Natural killer cell treated with Interleukin-12 subunit alpha and Interleukin-12 subunit beta and Interleukin-15 and Interleukin-18, amount 100 ng/mL, for 72 hours (primary cell): ENCODE measurements at places on chromosomes 5 and 9.
A peak's percentile ranks its signal among the peaks of the same experiment; 100 is the strongest.

- DNase-seq = no peak
Measured at GRCh38 chr5:137264041-137264440, 235.1 kb downstream of the SPOCK1 start.

DNA sequence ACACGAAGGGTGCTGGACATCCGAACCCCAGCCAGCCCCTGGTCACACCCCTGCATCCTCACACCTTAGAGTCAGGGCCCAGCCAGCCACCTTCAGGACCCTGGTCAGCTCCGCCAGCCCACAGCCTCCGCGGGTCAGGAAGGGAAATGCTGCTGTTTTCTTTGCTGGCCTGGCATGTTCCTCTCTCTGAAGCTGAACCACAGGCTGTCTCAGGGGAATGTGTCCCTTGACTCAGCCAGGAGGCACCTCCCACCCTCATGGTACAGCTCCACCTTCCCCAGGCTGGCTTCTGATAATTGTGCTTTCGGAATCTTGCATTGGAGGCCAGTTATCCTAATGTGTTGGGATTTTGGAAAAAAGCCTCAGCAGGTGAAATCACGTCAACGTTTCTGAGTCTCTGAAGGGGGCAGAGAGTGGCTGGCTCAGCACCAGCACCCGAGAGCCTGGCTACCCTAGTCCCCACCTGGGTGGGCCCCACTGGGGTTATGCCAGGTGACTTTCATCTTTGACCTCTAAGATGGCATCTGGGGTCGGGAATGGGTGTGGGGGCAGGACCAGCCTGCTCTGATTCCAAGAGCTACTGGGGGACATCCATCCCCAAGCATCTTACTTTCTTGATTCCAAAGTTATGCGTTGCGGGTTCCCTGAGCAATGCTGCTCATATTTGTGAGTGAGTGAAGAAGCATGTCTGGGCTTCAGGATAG is 9.8 kb upstream of the OLFM1 start:
- peak; percentile 42 for DNase-seq

DNA sequence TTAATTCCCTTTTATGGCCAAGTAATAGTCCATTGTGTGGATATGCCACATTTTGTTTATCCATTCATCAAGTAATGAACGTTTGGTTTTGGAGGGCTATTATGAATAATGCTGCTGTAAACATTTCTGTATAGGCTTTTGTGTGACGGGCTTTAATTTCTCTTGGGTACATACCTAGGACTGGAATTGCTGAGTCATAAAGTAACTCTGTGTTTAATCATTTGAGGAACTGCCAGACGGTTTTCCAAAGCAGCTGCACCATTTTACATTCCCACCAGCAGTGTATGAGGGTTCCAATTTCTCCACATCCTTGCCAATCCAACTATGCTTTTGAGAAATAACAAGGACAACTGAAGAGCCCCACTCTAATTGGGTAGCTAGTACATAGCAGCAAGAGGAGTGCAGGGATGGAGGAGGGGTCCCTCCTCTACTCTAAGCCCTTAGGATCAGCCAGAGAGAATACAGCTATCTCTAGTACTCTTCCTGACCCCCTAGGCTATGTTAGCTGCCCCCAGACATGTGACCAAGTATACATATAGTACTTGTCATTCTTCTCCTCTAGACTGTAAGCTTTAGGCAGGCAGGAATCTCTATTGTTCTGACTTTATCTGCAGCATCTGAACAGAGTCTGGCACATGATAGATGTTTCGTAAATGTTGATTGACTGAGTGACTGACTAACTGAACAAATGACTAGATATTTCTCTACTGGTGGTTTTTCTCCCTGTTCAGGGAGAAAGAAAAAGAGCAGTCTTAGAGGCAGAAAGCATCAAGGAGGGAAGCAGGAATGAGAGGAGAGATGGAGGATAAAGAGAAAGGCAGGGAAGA is 22.1 kb upstream of the MATR3 start:
- no peak for DNase-seq

GRCh38 chr5:15737871-15738664 is 238.1 kb downstream of the FBXL7 start:
- no peak for DNase-seq

DNA sequence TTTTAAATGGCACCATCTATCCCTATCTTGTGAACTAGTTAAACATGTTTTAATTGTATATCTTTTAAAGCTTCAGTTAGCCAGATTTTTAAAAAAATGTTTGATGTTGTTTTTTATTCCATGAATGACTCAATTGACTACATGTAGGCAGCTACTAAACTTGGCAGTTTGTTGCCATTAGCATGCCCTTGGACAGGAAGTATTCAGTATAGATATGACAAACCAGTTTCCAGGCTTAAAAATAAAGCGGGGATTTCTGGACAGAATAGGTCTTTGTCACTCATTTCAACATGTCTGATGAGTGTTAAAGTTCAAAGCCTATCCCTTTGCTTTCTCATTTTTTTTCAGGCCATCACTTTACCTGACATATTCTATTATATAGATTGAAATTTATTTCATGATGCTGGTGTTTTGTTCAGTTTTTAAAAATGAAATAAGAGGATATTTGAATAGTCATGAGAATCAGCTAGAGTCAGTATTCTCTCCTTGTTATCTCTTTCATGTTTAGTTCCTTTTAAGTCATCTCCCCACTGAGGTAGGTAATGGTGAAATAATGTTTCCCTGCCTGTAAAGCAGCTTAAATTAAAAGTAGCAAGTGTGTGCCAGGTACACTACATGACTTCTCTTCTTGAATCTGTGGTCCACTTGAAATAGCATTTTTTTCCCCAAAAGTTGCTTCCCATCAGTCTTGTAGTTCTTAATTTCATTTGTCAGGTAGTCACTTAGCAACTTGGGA is 11.9 kb downstream of the TNFAIP8 start:
- no peak for DNase-seq

DNA sequence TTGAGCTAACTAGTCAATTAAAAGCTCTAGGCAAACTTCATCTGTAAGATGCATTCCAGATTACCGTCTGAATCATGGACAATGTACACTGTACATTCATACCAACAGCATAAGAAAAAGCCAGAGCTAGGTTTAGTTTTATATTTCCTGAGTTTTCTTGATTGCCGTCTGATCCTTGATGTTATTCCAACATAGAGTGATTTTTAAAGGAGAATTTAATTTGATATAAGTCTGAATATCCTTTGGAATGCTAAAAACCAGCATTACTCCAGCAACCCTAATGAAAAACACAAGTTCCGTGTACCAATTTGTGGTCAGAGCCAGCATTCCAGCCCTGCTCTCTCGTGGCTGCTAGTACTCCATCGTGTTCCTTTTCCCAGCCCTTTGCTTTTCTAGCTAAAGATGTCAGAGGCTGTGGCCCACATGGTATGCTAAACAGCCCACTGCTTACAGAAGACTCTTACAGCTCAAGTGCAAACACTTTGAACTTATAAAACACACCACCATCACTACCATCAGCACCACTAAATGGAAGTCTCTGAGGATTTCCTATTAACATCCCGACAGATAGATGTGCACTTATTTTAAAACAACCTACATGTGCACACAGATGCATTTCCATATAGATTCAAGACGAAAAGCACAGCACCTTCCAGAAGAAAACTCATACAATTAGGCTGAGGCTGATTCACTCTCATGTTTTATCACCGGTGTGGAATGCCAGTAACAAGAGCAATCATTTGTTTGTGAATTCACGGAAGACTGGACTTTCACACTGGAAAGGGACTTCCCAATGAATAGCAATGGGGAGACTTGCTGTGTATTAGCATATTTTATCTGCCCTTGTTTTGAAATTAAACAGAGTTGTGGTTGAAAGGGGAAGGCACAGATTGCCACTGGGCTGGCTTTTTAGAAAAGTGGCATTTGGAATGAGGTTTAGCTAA is 246.9 kb upstream of the GAS1 start:
- no peak for DNase-seq

- DNase-seq = no peak
Measured at GRCh38 chr9:131709771-131710431, 30.0 kb downstream of the RAPGEF1 start.

GRCh38 chr5:108505608-108506007 is 123.7 kb upstream of the FBXL17 start:
- DNase-seq = no peak
